ENCODE measurements at places on chromosomes 12 and 14.

DNA sequence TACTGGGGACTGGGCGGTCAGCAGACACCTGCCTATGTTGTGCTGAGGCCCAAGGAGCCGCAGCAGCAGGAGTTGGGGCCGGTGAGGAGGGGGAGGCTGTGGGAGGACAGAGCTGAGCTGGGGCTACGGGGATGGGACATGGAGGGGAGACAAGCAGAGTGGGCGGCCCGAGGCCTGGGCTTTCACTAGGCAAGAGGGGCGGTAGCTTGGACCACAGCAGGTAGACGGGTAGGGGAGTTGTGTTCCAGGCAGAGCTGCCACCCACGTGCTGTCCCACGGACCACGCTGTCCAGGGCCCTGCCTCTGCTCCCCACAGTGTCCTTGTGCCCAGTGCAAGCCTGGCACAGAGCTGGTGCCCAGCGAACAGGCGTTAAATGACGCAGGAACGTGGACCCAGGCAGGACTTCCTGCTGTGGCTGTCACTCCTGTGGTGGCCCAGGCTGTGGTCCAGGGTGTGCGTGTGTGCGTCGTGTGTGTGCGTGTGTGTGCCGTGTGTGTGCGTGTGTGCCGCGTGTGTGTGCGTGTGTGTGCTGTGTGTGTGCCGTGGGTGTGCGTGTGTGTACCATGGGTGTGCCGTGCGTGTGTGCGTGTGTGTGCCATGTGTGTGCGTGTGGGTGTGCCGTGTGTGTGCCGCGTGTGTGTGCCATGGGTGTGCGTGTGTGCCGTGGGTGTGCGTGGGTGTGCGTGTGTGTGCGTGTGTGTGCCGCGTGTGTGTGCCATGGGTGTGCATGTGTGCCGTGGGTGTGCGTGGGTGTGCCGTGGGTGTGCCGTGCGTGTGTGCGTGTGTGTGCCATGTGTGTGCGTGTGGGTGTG, 6.8 kb downstream of the CEP170B start:
- DNase-seq, result no peak

GRCh38 chr12:107349008-107349747, 255.8 kb upstream of the CRY1 start:
- no peak for DNase-seq

GRCh38 chr12:105502426-105502930, 172.0 kb downstream of the C12orf75 start:
- no peak for DNase-seq

GRCh38 chr14:50423529-50423928, 26.8 kb upstream of the CDKL1 start:
- no peak for DNase-seq

GRCh38 chr14:78598046-78598920, 428.1 kb downstream of the NRXN3 start:
- DNase-seq, result peak; percentile 38

DNA sequence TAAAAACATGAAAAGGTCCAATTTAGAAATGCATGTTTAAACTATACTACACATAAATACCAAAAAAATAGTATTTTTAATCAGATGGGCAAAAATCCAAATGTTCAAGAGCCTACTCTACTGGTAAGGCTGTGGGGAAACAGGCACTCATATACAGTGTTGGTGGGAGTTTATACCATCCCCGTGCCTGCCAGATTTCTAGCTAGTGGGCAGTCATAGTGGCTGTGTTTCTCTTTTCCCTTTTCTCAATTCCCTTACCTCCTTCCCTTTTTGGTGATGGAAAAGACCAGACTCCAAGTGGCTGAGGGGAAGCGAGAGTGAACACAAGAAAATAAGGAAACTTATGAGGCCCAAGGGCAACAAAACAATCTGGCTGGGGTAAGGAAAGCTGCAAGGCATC, 14.7 kb downstream of the ZNF641 start:
- DNase-seq, result no peak

- no peak for DNase-seq
Measured at GRCh38 chr14:94342334-94342934, 19.3 kb upstream of the SERPINA6 start.

- no peak for DNase-seq
Measured at GRCh38 chr14:56135001-56135400, 16.8 kb downstream of the PELI2 start.

DNA sequence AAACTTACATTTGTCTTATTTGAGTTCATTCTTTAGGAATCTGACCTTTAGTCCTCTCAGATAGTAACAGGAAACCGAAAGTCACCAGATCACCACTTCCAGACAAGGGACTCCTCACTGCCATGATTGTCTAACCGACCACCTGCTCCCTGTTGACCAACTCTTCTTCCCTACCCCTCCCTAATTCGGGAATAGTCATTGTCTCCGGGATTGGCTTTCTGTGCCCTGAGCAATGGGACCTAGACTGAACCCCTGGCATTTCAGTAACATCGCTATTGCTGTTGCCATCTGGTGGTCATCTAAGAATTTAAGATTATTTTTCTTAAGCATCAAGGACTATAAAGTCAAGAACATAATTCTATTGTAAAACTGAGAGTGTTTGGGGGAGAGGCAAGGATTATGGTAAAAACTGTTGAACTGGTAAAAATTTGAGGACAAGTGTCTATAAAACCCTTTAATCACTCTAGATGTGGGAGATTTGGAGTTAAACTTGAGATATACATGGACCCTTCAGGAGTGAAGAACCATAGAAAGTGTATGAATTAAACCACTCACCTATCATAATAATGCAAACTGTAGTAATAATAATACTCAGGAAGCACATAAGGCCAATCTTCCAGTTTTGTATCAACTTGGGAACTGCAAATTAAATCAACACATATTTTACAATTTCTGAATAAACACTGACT, 6.3 kb downstream of the CLEC2A start:
- DNase-seq, result peak; percentile 65

- no peak for DNase-seq
Measured at GRCh38 chr12:57165741-57166140, 18.3 kb upstream of the LRP1-AS start.

GRCh38 chr12:87304406-87304805, 724.8 kb downstream of the C12orf50 start:
- DNase-seq, result no peak

GRCh38 chr12:13443498-13443897, 247.0 kb downstream of the EMP1 start:
- no peak for DNase-seq

DNA sequence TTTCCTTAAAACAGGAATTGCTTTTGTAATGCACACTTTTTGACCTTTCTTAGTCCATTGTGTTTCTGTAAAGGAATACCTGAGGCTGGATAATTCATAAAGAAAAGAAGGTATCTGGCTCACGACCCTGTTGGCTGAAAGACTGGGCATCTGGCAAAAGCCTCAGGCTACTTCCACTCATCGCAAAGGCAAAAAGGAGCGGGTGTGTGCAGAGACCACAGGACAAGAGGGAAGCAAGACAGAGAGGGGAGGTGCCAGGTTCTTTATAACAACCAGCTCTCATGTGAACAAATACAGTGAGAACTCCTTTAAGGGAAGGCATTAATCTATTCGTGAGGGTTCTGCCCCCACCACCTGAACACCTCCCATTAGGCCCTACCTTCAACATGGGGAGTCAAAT, 182.1 kb downstream of the C12orf50 start:
- no peak for DNase-seq

DNA sequence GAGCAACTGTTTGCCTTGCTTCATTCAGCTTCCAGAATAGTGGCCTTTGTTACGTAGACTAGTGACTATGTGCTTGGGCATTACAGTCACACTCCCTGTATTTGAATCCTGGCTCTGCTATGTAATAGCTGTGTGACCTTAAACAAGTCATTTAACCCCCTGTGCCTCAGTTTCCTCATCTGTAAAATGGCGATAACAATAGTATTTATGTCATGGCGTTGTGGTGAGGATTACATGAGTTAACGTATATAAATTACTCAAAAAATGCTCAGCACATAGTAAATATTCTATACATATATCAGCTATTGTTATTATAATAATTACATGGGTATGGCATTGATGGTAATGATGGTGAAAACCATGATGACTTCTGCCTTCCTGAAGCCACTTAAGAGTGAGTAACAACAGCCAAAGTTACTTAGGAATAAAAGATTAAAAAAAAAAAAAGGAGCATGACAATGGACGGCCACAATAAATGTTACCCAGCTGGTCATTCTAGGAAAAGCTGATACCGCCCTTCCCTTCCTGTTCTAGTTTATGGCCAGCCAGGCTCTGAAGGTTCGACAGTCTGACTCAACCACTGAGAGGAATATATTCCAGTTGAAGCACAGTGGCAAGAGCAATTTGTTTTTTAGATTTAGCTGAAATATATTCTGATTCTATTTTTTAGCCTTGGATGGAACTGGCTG, 9.9 kb upstream of the ADIPOR2 start:
- DNase-seq, result no peak

GRCh38 chr12:12156116-12156515, 85.4 kb downstream of the BCL2L14 start:
- no peak for DNase-seq

DNA sequence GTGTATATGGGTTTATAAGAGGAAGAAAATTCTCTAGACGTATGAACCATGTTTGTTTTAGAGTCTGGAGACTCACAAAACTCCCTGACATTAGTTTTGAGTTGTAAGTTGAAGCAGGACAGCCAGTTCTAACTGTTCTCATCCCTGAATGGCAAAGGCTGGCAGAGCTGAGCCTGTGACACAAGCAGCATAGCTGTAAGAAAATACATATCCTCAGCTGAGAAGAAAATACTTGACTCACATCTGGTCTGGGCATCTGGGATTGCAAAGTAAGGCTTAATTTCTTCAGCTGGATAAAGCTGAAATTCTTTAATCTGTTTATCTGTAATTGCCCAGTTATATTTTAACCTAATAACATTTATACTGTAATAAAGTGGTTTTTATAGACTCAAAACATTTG, 156.3 kb downstream of the PELI2 start:
- no peak for DNase-seq

GRCh38 chr12:6824901-6825381, 3.3 kb upstream of the P3H3 start:
- no peak for DNase-seq

GRCh38 chr14:102574281-102575159, 17.9 kb upstream of the RCOR1 start:
- no peak for DNase-seq

DNA sequence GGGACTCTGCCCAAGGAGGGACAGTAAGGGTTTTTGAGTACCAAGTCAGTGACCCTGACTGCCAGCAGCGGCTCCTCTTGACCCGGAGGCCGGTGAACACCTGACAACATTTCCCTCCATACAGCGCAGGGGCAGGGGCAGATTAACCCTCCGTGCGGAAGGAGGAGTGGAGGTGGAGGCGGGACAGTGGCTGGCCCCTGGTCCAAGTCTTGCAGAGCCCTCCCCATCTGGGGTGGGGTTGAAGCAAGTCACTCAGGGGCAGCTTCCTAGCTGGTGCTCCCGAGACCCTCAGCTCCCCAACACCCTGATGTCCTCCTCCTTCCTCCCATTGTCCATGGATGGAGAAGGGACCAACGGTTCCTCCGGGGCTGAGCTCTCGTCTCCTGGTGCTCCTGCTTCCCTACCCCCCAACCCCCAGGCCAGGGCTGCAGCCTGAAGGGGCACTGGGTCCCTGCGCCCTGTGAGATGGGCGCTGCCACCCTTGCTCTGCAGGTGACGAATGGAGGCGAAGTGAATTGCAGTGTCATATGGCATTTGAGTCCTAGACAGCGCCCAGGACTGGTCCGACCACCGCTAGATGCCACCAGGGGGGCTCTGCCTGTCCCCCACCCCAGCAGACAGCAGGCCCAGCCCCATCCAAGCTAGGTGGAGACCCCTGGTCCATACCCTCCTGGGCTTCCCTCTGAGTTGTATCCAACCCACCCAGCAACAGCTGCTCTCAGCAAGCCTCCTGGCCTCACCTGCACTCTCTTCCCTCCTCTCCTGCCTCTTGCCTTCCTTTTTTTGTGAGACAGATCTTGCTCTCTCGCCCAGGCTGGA, 7.0 kb upstream of the AMN start:
- DNase-seq, result no peak

DNA sequence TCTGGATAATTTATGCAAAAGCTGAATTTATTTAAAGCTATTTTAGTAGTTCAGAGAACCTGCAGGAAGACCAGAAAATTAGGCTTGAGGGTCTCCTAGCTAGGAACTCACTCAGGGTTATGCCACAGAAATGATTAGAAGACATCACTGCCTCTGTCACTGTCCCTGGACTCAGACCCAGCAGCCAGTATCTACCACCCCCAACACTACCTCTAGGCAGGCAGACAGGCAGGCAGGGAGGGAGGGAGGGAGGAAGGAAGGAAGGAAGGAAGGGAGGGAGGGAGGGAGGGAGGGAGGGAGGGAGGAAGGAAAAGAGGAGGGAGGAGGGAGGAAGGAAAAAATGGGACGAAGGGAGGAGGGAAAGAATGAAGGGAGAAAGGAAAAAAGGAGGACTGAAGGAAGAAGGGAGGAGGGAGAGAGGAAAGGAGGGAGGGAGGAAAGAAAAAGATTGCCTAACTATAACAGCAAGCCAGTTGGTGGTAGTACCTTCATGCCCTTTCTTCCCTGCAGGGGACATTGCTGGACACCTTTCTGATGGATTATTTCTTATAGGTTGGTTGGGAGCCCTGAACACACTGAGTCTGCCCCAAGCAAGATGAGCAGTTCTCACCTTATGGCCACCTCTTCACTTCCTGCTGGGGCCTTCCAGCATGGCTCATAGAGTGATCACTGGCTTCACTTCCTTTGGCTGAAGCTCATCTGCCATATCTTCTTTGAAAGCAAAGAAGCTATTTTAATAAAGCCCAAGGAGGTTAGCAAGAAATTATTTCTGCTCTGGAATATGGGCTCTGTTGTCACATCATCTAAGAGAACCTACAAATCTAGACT, 49.7 kb downstream of the KICS2 start:
- DNase-seq, result no peak

GRCh38 chr14:79299162-79299561, 912.1 kb downstream of the DIO2 start:
- no peak for DNase-seq

- peak; percentile 81 for DNase-seq
Measured at GRCh38 chr14:55579724-55580469, at the start of gene KTN1. Gene KTN1, plus strand, starts transcription at chr14:55580207. Its CDS starts 31,842 bp downstream, at chr14:55612049.

- no peak for DNase-seq
Measured at GRCh38 chr12:3185260-3185870, 108.2 kb downstream of the TSPAN9 start.

- DNase-seq, result peak; percentile 63
Measured at GRCh38 chr14:98210045-98210672, 1061.8 kb downstream of the BCL11B start.

DNA sequence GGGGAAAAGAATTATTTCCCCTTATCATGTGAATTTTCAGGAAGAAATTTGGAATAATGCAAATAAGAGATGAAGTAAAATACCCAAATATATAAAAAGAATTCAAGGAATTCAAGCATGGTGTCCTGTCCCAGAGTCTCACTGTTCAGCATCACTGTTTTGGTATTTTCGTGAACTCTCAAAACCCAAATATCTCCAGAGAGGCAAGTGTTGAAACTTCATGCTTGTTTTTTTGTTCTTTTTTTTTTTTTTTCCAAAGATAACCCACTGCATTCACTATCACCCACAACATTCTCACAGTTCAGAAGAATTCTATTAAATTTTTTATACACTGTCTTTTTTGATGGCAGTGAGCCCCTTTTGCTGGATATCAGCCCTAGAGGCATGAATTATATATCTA, 354.9 kb downstream of the DIO2 start:
- DNase-seq, result no peak
